ENCODE measurements at places on chromosomes 12 and 14.

DNA sequence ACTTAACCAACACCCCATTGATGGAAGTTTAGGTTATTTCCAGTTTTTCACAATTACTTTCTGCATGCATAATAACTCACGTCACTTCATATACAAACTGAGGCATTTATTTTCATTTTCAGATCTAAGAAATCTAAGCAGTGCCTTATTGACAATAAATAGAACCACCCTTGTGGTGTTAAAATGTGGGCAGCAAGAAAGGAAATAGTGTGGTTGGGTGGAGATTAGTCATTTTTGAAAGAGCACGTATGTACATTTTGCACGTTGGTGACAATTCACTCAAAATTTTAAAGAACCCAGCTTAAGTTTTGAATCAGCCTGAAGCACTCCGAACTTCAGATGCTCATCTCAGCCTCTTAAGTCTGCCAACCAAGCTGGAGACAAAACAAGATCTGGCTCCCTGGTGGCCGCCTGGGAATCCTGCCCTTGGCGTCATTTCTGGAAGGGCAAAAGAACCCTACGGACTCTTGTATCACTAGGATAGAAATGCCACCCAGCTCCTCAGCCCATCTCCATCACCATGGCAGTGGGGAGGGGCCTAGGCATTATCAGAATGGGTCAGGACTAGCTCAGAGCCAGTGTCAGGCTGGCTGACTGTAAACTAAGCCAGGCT, 89.5 kb upstream of the BCL2L14 start:
- no peak for DNase-seq

DNA sequence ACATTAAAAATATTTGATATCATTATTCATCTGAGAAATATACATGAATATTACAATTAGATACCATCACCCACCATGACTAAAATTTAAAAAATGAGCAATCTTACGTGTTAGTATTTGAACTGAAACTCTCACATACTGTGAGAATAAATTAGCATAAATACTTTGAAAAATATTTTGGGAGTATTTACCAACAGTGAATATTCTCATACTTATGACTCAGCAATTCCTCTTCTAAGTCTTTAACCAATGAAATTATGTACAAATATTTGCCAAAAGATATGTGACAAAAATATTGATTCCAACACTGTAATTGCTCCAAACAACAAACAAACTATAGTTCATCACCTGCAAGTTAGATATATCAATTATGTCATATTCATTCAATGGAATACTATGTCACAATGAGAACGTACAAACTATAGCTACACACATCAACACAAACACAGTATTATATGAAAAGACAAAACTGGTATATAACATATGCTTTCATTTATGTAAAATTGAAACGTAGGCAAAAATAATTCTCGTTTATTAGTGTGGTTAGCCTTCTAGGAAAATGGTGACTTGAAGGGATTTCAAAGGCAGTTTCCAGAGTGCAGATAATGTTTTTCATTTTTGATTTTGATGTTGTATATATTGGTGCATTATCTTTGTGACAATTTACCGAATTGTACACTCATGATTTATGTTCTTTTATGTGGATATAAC, 742.2 kb downstream of the SLC16A7 start:
- no peak for DNase-seq

DNA sequence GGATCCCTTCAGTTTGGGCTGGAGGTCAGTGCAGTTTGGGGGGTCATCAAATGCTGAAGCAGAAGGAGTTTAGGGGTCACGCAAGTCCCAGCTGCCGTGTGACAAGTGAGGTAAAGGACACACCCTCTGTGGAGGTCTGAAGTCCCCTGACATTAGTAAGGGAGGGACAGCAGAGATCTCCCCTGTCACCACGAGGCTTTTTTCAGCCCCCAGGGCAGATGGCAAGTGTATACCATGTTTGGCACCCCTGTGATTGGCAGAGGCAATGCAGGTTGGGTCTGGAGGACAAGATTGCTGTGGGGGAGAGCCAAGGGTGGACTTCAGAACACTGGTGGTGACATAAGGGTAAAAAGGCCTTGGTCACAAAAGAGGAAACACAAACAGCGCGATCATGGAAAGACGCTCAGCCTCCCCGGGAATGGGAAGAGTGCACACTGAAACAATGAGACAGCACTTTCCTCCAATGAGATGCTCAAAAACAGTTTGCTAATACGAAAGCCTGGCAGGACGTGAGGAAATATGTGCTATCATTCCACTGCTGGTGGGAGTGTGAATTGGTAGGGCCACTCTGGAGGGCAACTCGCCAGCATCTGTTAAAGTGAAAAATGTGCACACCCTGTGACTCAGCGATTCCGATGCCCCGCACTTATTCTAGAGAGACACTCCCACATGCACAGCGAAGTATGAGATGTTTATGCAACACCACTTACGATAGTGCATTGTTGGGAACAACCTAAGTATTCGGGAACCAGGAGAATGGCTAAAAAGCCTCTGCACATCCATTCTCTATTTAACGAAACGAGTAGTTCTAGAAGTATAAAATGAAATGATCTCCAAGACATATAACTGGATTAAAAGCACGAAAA, 14.4 kb upstream of the CD27 start:
- DNase-seq: peak; percentile 99

DNA sequence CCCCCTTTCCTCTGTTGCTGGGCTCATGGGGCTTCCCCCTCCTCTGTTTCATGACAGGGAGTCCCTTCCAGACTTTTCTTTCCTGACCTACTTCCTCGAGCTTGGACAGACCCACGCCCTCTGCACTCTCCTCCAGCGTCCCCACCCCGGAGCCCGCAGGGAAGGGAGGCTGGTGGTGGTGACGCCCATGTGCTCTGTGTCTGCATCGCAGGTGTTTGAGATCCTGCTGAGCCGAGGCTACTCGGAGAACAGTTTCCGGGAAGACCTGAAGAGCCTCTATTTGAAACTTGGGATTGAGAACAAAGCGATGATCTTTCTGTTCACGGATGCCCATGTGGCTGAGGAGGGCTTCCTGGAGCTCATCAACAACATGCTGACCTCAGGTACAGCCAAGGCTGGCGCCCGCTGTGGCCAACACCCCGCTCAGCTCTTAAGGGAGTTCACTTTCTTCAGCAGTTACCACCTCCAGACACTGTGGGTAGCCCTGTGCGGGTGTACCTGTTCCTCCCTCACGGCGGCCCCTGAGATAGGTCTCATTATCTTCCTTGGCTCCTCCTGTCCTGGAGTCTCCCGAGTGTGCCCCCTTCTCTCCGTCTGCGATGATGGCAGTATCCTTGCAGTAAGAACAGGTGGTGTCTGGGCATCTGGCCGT, 85.6 kb downstream of the CCDC92 start:
- no peak for DNase-seq

DNA sequence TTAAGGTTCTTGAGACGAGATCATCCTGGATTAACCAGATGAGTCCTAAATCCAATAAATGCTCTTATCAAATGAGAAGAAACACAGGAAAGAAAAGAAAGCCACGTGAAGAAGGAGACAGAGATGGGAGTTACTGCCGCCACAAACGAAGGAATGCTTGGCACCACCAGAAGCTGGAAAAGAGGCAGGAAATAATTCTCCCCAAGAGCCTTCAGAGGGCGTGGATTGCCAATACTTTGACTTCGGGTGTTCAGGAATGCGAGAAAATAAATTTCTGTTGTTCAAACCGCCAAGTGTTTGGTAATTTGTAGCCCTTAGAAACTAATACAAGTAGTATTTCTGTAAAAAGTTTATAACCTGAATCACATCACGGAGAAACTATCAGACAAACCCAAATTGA, 31.3 kb downstream of the ABCD2 start:
- no peak for DNase-seq

DNA sequence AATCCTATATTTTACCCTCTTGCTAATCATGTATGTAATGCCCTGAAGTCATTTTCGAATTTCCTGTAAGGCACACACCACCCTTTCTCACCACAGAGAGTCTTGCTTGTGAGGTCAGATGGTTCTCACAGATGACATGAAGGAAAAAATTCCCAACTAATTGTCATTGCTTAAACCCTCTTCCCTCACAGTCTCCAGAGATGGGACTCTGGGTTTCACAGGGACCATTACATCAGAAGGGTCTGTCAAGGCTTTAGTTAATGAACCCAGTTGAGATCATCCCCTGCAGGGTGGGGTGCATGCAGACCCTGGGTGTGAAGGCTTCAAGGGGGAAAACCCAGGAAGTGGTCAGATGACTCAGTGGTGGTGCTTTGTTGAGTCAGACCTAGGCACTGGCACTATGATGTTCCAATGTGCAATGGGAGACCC, 229.6 kb downstream of the BCAT1 start:
- no peak for DNase-seq

DNA sequence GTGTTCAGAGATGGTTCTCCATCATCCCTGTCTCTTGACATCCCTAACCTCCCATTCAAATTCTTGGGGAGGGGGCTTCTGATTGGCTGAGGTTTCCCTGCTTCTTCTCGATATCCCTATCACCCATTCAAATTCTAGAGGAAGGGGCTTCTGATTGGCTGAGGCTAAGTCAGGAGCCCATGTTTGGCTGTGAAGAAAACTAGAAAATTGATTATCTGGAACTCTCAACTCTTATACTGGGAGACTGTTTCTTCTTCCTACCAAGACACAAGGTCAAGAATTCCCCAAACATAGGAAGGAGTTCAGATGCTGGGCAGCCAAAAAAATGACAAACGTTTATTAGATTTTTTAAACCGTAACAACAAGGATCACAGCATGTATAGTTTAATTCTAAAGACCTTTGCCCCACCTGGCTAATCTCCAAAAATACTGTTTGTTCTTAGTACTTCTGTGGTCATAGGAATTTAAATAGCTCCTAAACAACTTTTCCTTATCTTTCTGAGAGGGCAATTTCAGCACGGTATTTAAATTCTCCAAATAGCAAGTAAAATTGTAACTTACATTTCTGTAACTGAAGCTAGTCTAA, 26.4 kb downstream of the SPIC start:
- no peak for DNase-seq

GRCh38 chr12:53738406-53739213, 11.4 kb upstream of the CALCOCO1 start:
- no peak for DNase-seq

GRCh38 chr12:10540776-10541205, 35.1 kb downstream of the EIF2S3B start:
- no peak for DNase-seq

DNA sequence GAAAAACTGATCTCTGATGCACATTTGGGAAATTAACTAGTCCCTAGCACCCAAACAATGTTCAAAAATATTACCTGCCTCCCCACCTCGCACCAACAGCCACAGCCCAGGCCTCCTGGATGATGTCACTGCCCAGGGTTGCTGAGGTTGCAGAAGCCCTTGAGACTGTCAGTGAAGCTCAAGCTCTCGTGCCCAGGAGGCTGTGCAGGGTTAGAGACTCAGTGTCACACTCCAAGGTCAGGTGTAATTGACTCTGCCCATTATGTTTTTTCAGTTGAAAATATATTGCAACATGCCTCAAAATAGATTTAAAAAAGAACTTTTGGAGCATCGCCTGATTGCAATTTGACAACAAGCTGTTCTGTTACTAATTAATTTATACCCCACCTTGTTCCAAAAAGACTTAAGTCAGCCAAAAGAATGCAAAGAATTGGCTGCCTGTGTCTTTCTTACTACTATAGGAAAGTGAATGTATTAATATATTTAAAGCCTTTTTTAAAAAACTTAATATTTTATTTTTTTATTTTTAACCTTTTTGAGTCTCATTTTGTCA, 72.3 kb downstream of the CMAS start:
- no peak for DNase-seq

DNA sequence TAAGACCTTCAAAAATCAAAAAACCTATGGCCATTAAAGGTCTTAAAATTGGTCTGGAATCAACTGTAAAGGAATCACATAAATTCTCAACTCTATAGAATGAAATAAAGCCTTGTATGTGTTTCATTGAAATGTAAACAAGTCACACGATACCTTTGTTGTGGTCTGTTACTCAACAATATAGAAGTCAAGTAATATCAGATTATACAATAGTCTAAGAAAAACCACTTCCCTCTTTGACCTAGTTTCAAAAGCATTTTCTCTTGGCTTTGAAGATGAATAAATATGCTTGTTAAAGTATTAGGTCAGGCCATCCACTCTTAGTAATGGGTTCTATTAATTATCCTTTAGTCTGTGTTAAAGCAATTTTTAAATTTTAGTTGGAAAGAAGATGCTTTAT, 79.8 kb upstream of the DIO2 start:
- no peak for DNase-seq

DNA sequence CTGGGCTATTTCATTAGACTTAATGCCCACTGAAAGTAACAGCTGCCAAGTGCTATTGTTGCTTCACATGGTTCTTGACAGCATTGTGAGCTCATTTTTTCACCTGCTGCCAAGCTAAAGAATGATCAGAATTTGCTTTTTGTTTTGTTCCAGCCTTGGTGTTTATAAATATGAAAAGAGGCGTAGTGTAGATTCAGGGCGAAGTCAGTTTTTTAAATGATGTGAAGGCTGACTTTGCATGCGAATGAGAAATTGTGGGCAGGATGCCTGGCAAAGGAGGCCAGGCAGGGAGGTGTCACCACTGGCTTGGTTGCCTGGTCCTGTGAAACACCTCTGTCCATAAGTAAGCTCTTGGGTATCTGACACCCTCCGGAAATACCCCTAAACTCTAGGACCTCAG, 93.3 kb upstream of the NAP1L1 start:
- DNase-seq: no peak

DNA sequence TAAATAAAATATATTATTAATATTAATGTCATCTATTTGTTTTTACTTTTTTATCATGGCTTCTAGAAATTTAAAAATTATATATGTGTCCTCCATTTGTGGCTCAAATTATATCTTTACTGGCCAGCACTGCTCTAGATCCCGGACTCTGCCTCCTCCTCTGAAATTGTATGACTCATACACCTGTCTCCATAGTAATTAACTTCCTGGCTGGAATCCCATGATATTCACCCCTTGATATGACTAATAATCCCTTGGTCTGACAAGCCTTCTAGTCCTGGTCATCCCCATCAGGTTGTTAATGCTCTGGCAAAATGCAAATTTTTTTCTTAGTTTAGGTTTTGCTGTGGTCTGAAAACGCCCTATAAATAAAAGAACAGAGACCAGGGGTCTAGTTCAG, 116.2 kb downstream of the BMP4 start:
- no peak for DNase-seq

DNA sequence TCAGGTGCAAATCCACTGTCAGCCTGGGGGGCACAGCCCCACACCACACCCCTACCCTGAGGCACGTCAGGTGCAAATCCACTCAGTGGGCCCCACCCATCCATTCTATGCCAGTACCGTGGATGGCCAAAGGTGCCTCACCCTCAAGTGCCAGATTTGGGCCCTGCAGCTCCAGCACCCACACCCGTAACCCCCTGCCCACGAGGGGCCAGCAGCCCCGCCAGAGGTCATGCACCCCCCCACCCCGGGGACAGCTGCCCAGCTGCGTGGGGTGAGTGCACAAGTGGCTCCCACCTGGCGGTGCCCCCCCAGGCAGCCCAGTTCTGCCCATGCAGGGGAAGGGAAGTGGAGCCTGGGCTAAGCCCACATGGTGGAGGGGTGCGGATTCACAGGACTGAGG, 51.2 kb downstream of the FBRSL1 start:
- no peak for DNase-seq

GRCh38 chr12:122368361-122369073, 54.0 kb downstream of the CLIP1 start:
- no peak for DNase-seq

GRCh38 chr12:116595186-116595585, 36.0 kb downstream of the MAP1LC3B2 start:
- no peak for DNase-seq
